ENCODE measurements at places on chromosomes 5 and 9. TPM values are rescaled to one million over a fixed set of nuclear protein-coding genes. Genes with fewer than 3 reads are reported as not detected.

- H3K4me3 ChIP-seq, result no peak overlapping the region
- peak overlapping the region; percentile 82 for H3K27ac ChIP-seq
- peak; percentile 56 for ATAC-seq
These were observed 17.7 kb downstream of the RALGDS start for GRCh38 chr9:133103183-133103986.

DNA sequence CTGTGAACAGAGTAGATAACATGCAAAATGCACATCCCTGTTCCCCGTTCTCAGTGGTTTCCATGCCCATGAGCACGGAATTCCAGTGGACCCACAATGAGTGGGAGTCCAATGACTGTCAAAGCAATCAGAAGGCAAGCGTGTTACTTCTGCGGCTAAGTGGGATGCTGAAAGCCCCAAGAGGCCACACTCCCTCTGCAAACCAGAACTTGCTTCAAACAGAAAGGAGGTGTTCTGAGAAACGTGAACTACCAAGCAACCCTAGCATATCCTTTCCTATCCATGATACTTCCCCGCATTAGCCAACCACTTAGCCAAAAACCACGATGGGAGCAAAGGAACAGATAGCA lies 21.7 kb upstream of the MVB12B start:
- no peak for ATAC-seq
- no peaks in the 10 kb centered on the region for H3K27me3 ChIP-seq
- no peak overlapping the region for H3K4me3 ChIP-seq
- H3K4me1 ChIP-seq, result no peaks in the 10 kb centered on the region
- H3K36me3 ChIP-seq, result no peaks in the 10 kb centered on the region

SPACA9 gene
- total RNA-seq, result 0.95 TPM

DNA sequence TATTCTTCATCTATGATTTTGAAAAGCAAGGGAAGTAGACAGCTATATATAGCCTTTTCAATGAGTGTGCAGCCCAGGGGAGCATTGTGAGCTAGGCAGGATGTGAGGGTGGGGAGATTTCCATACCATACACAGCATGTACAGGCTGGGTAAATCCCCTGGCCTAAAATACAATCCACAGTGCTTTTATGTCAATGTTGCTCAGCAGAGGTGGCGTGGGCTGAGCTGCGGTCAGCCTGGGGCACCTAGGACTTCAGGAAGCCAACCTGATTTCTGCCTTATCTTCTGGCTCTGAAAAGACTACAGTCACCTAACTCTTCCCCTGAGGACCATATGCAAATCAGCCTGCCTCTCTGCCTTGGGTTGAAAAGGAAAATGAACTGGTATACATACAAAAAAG lies 6.3 kb upstream of the GARIN3 start:
- H3K36me3 ChIP-seq, result no peaks in the 10 kb centered on the region
- peak overlapping the region; percentile 91 for H3K4me3 ChIP-seq
- H3K27ac ChIP-seq, result peak overlapping the region; percentile 97

- H3K4me3 ChIP-seq, result peak overlapping the region; percentile 47
- ATAC-seq, result peak; percentile 49
These were observed 301.1 kb upstream of the PTGER4 start for GRCh38 chr5:40378396-40379177.

IL3 gene
- total RNA-seq, result 9.0 TPM

GRCh38 chr9:109542922-109543321 lies 44.8 kb upstream of the PTPN3 start:
- H3K4me3 ChIP-seq, result no peak overlapping the region
- H3K27ac ChIP-seq, result no peak overlapping the region
- peaks cover 12% of the 10 kb centered on the region for H3K27me3 ChIP-seq
- no peaks in the 10 kb centered on the region for H3K36me3 ChIP-seq

DNA sequence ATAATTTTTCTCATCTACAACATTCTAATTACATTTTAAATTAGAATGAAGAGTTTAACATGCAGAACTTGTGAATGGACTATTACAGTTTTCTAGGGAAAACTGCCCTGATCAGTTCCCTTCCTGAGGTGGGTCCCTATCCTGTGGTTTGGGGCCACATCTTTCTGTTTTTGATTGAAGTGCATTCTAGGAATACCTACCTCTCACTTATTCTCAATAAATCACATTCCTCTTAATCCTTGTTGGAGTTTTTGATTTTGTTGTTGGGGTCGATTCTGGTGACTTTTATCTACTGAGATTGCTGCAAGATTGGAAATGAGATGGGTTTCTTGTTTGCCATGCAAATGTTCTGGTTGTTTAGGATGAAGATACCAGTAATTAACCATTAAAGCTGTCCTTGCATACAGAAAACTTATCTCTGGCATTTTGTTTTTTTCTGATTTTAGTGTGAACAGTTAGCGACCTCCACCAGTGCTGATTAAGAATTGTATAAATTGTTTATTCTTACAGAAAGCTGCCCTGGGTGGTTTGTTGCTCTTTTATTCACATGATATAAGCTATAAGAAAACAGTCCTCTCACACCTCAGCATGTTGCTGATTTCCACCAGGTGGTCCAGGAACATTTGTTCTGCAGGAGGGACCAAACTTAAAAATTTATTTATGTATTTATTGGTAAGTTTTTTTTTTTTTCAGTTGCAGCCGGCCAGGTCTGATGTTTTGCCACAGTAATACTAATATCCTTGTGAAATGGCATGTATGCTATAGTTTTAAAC lies 269.9 kb downstream of the FANCC start:
- H3K27ac ChIP-seq, result no peak overlapping the region
- no peaks in the 10 kb centered on the region for H3K4me1 ChIP-seq

GRCh38 chr5:6943197-6944112 lies 230.2 kb downstream of the TENT4A start:
- no peak overlapping the region for H3K4me3 ChIP-seq
- H3K27ac ChIP-seq, result no peak overlapping the region
- no peaks in the 10 kb centered on the region for H3K36me3 ChIP-seq
- no peaks in the 10 kb centered on the region for H3K4me1 ChIP-seq
- ATAC-seq, result no peak
- H3K27me3 ChIP-seq, result peaks cover 5% of the 10 kb centered on the region

TAF11L5 gene
- total RNA-seq, result not detected

- H3K36me3 ChIP-seq, result peaks cover 53% of the 10 kb centered on the region
- H3K4me1 ChIP-seq, result peaks cover 41% of the 10 kb centered on the region
- ATAC-seq, result no peak
- peaks cover 4% of the 10 kb centered on the region for H3K27me3 ChIP-seq
- no peak overlapping the region for H3K4me3 ChIP-seq
- no peak overlapping the region for H3K27ac ChIP-seq
These were observed 5.8 kb downstream of the GCNT4 start for GRCh38 chr5:75046366-75047142.

DNA sequence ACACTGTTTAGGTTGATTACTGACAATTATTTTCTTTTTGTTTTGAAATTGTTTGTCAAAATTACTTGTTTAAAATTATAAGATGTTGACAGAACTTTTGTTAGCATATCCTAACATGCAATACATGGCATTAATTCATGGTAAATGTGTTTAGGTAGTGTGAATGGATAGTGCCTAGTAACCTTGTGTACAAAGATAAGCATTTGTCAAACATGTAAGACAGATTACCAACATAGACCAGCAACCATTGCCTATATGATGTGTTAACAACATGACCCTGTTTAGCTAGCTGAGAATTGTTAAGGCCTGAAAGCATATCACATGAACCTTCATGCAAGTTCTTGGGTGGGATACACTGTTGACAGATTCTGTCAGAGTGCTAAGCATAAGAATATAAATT lies 13.4 kb downstream of the MAN2A1 start:
- H3K27me3 ChIP-seq, result no peaks in the 10 kb centered on the region
- H3K4me3 ChIP-seq, result no peak overlapping the region
- no peak for ATAC-seq
- no peak overlapping the region for H3K27ac ChIP-seq

- no peak for ATAC-seq
- no peak overlapping the region for H3K27ac ChIP-seq
- peaks cover 4% of the 10 kb centered on the region for H3K27me3 ChIP-seq
- H3K4me3 ChIP-seq, result no peak overlapping the region
- H3K36me3 ChIP-seq, result no peaks in the 10 kb centered on the region
These were observed 83.2 kb upstream of the PAPPA start for GRCh38 chr9:116070256-116070914.

DNA sequence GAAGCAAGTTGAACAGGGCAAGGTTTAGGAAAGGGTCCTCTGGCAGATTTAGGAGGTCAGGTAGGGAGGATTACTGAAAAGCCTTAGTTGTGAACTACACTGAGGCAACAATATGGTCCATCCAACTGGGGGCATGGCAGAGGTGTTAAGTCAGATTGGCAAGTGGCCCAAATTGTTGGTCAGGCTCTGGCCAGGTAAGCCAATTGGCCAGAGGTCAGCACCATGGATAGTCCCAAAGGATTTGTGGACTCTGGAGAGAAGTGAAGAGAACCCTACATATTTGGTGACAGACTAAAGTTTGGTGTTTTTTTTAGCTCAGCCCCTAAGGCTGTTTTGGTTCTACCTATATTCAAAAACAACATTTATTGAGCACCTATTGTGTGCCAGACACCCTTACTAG lies 39.1 kb upstream of the RASGRF2 start:
- no peak for ATAC-seq
- H3K4me3 ChIP-seq, result no peak overlapping the region
- H3K36me3 ChIP-seq, result no peaks in the 10 kb centered on the region
- no peaks in the 10 kb centered on the region for H3K4me1 ChIP-seq

ANKRD34B gene
- total RNA-seq, result not detected

- no peaks in the 10 kb centered on the region for H3K36me3 ChIP-seq
- H3K4me1 ChIP-seq, result no peaks in the 10 kb centered on the region
- H3K27ac ChIP-seq, result no peak overlapping the region
- H3K27me3 ChIP-seq, result peaks cover 34% of the 10 kb centered on the region
- ATAC-seq, result no peak
These were observed 49.4 kb downstream of the PLK2 start for GRCh38 chr5:58410441-58410840.

- no peak overlapping the region for H3K4me3 ChIP-seq
- no peak for ATAC-seq
- no peaks in the 10 kb centered on the region for H3K36me3 ChIP-seq
- peaks cover 8% of the 10 kb centered on the region for H3K27me3 ChIP-seq
- no peaks in the 10 kb centered on the region for H3K4me1 ChIP-seq
These were observed 273.5 kb downstream of the NR2F1-AS1 start for GRCh38 chr5:93307557-93307956.

- H3K4me3 ChIP-seq, result no peak overlapping the region
- ATAC-seq, result no peak
- H3K27ac ChIP-seq, result no peak overlapping the region
- no peaks in the 10 kb centered on the region for H3K36me3 ChIP-seq
These were observed 549.1 kb upstream of the CCNG1 start for GRCh38 chr5:162888268-162888667.

DNA sequence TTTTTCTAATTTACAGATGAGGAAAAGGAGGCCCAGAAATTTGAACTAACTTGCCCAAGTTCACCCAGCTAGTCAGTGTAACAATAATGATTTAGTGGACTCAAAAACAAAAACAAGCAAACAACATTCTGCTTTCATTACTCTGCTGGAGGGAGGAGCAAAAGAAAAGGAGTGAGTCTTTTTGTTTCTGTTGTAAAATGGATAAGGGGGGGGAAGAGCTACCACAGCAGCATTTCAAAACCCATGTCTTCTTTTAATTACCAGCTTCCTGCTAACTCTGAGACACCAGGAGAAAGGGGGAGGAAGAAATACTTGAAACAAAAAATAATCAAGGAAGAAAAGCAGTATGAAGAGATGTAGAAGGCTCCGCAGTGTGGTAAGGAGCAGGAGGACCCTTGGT lies 39.2 kb upstream of the EQTN start:
- H3K27me3 ChIP-seq, result peaks cover 4% of the 10 kb centered on the region
- H3K36me3 ChIP-seq, result no peaks in the 10 kb centered on the region
- no peak for ATAC-seq
- no peaks in the 10 kb centered on the region for H3K4me1 ChIP-seq
- H3K4me3 ChIP-seq, result no peak overlapping the region

All from activated T-helper 17 cell treated with anti-CD3 and anti-CD28 coated beads, Interleukin-2, amount 50 U/mL, for 72 hours (primary cell).